ENCODE measurements at places on chromosomes 1 and 21.

DNA sequence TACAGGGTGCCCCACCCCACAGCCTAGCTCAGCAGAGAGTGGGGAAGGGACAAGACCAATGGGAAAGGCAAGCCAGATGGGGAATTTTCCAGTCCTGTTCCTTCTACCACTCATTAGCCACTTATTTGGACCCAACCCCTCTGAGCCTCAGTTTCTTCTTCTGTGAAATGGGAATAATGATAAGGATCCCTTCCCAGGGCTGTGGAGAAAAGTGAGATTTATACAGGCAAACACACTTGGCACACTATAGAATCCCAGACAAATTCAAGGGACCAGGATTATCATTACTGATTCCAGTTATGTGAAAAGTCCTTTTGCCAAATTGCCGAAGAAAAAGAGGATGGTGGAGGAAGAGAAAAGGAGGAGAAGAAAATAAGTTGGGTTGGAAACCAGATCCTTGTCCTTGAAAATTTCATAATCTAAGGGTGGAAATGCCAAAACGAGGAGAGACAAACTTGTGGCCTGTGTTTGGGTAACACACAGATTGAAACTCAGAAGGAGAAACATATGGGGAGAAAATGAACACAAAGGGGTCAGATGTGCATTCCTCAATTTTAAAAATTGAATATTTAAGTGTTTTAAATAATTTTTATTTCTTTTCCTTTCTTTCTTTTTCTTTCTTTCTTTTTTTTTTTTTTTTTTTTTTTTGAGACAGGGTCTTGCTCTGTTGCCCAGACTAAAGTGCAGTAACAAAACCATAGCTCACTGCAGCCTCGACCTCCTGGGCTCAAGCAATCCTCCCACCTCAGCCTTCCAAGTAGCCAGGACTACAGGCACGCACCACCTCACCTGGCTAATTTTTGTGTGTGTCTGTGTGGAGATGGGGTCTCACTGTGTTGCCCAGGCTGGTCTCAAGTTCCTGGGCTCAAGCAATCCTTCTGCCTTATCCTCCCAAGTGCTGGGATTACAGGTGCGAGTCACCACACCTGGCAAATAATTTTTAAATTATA lies 9.6 kb downstream of the CAPN2 start:
- DNase-seq: no peak

DNA sequence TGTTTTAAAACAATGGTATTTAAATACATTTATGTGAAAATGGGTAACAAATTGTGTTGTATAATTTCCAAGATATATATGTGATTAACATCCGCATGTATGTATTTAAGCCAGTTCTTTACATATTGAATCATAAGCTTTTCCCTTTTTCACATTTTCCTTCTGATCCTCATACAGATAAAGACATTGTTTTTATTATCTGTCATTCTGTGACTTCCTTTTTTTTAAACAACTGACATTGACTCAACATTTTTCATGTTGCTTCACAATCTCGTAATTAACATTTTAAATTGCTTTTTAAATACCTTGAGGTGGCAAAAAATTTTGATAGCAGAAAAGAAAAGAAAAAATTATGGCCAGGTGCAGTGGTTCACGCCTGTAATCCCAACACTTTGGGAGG lies 1.4 kb downstream of the STXBP3 start:
- no peak for DNase-seq

GRCh38 chr1:233337505-233337904 lies 10.0 kb downstream of the MAP3K21 start:
- no peak for DNase-seq

DNA sequence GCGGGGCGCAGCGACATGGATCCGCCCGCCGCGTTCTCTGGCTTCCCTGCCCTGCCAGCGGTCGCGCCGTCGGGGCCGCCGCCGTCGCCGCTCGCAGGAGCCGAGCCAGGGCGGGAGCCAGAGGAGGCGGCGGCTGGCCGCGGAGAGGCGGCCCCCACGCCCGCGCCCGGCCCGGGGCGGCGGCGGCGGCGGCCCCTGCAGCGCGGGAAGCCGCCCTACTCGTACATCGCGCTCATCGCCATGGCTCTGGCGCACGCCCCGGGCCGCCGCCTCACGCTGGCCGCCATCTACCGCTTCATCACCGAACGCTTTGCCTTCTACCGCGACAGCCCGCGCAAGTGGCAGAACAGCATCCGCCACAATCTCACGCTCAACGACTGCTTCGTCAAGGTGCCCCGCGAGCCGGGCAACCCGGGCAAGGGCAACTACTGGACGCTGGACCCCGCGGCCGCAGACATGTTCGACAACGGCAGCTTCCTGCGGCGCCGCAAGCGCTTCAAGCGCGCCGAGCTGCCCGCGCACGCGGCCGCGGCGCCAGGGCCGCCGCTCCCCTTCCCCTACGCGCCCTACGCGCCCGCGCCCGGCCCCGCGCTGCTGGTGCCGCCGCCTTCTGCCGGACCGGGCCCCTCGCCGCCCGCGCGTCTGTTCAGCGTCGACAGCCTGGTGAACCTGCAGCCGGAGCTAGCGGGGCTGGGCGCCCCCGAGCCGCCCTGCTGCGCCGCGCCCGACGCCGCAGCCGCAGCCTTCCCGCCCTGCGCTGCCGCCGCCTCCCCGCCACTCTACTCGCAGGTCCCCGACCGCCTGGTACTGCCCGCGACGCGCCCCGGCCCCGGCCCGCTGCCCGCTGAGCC lies 459 bp downstream of the FOXE3 start:
- no peak for DNase-seq

DNA sequence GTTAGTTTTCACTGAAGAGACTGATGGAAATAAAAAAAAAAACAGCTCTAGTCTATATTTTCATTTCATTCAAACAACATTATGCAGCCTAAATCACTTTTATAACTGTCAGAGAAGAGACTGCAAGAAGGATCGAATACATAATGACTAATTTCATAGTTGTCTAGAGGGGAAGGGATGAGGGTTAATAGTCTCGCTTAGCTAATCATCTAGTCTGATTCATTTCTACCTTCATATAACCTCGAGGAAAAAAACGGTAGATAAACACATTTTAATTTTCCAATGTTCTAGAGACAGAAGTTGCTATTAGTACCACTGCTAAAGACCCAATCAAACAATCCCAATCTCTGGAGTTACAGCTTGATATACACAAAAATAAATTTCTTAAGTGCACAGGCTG lies 3.5 kb downstream of the FUBP1 start:
- no peak for DNase-seq

GRCh38 chr21:38914528-38915293 lies 109.0 kb downstream of the ETS2 start:
- no peak for DNase-seq

GRCh38 chr1:192713921-192714320 lies 78.0 kb downstream of the RGS13 start:
- DNase-seq: no peak

DNA sequence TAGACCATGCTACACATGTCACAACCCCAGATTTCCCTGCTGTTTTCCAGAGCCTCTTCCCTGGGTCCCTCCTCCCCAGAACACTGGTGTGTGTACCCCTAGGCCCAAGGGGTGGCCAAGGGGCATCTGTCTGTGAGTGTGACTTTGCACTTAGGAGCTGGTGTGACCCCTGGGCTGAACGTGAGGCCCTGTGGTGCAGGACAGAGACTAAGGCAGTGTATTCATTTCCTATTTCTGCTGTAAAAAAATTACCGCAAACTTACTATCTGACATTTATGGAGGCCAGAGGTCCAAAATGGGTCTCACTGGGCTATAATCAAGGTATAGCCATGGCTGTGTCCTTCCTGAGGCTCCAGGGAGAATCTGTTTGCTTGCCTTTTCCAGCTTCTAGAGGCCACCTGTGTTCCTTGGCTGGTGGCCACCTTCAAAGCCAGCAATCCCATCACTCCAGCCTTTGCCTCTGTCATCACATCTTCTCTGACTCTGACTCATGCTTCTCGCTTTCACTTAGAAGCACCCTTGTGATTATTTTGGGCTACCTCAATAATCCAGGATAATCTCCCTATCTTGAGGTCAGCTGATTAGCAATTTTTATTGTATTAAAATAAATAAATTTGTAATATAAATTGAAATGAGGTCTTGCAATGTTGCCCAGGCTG lies 24.0 kb upstream of the ELOA start:
- DNase-seq: peak; percentile 27

GRCh38 chr21:17901458-17902079 lies 82.4 kb upstream of the C21orf91 start:
- no peak for DNase-seq

DNA sequence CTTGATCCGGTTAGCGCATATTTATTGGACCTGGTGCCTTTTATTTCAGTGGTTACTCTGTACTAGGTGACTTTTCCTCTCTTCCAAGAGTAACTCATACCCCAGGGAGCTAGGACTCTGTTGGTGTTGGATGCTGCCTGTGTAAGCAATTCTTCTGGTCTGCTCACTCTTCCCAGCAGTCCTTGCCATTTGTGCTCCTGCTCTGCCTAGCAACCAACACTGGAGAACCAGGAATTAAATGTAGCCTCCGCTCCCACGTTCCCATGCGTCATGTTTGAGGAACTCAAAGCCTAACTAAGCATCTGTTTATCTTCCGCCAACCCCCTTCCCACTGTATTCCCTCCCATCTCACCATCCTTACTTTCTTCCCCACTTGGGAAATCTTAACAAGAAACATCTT lies 65.7 kb upstream of the RAVER2 start:
- DNase-seq: no peak

DNA sequence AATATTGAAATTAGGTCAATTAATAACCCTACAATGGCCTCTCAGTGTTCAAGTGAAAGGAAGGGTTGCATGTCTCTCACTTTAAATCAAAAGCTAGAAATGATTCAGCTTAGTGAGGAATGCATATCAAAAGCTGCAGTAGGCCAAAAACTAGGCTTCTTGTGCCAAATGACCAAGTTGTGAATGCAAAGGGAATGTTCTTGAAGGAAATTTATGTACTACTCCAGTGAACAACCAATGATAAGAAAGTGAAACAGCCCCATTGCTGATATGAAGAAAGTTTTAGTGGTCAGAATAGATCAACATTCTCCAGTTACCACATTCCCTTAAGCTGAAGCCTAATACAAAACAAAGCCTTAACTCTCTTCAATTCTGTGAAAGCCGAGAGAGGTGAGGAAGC lies 10.0 kb downstream of the MAEL start:
- DNase-seq: no peak

DNA sequence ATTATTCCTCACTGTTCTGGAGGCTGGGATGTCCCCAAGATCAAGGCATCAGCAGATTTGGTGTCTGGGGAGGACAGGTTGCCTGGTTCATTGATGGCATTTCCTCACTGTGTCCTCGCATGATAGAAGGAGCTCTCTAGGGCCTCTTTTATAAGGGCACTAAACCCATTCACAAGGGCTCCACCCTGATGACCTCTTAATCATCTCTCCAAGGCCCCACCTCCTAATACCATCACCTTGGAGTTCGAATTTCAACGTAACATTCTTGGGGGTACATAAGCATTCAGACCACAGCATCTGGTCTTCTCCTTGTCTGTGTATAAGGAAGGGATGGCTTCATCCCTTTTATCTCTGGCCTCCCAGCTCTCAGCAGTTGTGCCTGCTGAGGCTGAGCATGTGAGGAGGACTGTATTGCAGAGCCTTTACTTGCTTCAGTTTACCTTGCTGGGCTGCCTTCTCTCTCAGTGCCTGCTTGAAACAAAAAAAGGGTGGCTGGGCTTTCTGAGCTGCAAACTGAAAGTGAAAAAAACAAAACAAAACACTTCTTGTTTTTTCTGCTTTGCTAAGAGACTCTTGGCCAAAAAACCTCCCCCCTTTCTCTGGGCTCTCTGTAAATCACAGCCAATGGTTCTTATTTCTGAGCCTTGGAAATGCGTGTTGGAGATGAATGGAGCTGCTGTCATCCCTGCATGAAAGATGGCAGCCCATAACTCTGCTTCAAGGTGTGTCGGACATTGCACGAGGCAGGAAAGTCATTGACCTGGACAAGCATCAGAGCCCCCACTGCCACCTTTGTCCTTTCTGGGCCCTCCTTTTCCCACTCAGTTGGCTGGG lies 75.8 kb downstream of the RHOU start:
- DNase-seq: no peak

- no peak for DNase-seq
Observed at GRCh38 chr1:20172033-20172590, 13.8 kb upstream of the UBXN10 start.

- no peak for DNase-seq
Observed at GRCh38 chr1:118184739-118185083, 317 bp downstream of the SPAG17 start.

DNA sequence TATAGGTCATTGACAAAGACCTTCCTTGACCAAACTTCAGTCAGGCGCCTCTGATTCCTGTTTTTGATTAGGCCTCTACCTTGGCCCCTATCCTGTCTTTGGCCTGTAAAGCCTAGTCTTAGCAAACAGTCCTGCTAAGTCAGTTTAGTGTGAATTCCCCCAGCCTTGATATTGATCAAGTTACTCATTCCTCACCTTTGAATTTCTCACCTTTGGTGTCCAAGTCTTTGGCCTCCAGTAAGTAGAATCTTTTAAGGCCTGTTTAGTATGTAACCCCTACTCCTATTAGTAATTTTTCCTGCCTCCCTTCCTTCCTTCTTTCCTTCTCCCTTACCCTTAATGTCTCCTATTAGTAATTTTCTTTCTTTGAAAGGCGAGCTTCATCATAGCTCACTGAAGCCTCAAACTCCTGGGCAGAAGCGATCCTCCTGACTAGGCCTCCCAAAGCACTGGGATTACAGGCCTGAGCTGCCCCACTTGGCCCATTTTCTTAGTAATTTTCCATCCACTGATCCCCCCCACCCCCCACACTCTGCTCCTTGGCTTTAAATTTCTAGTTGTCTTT lies 13.0 kb upstream of the ZNF692 start:
- DNase-seq: no peak

DNA sequence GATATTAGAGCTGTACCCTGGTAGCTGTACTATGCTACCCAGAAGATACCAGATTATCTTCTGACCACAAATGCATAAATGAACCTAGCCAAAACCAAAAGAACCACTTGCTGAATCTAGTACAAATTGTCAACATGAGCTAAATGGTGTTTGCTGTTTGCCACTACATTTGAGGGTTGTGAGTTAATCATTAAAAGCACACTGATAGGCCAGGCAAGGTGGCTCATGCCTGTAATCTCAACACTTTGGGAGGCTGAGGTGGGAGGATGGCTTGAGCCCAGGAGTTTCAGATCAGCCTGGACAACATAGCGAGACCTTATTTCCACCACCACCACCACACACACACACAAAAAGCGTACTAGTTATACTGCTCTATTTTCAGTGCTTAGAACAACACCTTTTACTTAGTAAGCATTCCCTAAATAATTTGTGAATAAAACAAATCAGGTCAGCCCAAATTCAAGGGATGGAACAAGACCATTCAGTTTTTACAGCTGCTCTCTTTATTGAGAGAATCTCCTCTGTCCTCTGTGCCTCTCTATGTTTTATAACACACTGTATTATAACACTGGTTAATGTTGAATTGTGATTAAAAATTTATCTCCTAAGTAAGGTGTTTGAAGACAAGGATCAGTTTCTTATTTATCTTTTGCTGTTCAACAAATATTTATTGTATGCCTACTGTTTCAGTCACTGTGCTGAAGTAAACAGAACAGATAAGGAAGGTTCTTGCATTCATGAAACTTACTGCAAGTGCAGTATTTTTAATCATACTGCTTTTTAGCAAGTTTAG lies 44.0 kb downstream of the MAGI3 start:
- no peak for DNase-seq
